NCI-H187 (cell line): ENCODE measurements at places on chromosomes 6 and 20.

- no peak for DNase-seq
Observed at GRCh38 chr6:170128811-170129681, 161.8 kb downstream of the DLL1 start.

- no peak for DNase-seq
Observed at GRCh38 chr6:157268396-157268795, 54.9 kb downstream of the TMEM242 start.

GRCh38 chr6:153976921-153977693, 61.9 kb upstream of the OPRM1 start:
- no peak for DNase-seq

DNA sequence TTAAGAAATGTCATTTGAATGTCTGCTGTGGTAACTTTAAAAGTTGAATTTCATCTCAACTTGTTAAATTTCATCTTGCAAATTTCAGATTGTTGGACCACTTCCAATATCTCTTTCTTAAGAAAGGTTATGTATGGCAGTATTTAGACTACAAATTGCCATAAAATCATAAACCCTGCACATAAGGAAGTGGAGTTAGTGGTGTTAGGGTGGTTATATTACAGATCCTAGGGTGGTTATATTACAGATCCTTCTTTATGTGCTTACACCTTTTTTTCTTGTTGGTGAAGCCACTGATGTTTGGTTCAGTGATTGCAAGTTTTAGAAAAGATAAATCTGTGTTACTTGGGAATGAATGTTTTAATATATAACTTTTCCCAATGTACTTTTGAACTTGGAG, 9.0 kb downstream of the DSE start:
- no peak for DNase-seq

DNA sequence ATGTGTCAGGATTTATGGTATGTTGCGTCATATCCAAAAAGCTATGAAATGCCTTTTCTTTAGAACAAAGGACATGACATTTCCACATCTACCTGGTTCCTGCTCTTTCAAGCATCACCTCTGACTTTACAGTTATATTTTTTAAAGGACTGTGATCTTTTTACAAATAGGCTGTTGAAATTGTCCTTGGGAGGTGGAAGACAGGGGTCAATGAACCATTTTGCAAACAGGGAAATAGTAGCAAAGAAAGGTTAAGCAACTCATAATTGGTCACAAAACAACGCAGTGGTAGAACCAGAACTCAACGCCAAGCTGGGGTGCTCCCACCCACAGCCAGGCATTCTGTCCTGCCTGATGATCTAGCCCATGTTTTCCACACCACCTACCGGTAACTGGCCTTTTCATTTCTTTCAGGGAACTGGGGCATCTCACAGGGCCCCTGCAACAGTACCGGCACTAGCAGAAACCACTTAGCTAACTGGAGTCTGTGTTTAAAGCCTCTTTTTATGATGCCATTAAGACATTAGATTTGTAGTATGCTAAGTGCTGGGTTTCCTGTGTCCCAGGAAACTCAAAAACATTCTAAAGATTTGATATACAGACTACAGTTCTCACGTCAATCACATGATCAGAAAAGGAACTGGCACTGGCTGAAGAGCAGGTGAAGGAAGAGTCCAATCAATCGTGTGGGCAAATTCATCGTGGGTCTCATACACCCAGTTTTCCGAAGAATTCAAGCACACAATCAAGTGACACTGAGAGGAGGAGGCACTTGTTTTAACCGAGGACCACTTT, 13.9 kb downstream of the ZNF217 start:
- DNase-seq = no peak

GRCh38 chr20:57943950-57944349, 234.1 kb upstream of the PMEPA1 start:
- no peak for DNase-seq
